CD8-positive, alpha-beta T cell (primary cell): ENCODE measurements at places on chromosomes 7 and 10.

DNA sequence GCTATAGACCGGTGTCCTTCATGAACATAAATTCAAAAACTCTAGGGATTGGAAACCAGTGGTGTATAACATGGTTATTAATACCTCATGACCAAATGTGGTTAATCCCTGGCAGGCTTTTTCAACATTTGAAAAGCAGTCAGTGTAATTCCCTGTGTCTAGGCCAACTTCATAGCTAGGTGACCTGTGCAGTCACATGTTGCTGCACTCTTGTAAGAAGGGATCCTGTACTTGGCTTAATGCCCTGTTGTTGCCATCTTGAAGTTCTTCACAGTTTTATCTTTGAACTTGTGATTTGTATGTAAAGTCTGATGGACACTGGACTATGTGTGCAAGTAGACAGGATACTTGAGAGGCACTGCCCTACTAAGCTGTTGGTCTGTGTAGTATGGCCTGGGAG lies 39.7 kb downstream of the ZNF33A start:
- DNase-seq, result no peak

- no peak for DNase-seq
Measured at GRCh38 chr7:122901250-122901649, 15.0 kb upstream of the CADPS2 start.

- DNase-seq, result no peak
Measured at GRCh38 chr10:71852355-71852937, 1.4 kb upstream of the PSAP start.

GRCh38 chr10:67520924-67521520 lies 175.0 kb downstream of the CTNNA3 start:
- peak; percentile 7 for DNase-seq

- DNase-seq, result no peak
Measured at GRCh38 chr10:22670788-22671187, 43.6 kb downstream of the PIP4K2A start.

GRCh38 chr7:149109969-149110368 lies 16.2 kb downstream of the ZNF425 start:
- no peak for DNase-seq

- no peak for DNase-seq
Measured at GRCh38 chr10:89481662-89482061, 53.7 kb downstream of the SLC16A12 start.

DNA sequence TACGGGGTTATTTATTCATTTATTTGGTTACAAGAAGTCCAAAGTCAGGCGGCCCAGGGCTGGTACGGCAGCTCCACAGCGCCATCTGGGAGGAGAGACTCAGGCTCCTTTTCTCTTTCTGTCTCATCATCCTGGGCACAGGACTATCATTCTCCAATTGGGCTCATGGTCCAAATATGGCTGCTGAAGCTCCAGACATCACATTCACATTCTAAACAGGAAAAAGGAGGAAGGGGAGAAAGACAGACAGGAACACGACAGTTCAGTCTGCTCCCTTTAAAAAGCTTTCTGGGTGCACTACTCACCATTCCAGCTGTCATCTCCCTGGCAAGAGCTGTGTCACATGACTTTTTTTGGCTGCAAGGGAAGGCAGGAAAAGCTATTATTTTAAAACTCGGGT lies 74.4 kb upstream of the PDZD8 start:
- no peak for DNase-seq

GRCh38 chr10:52755297-52756062 lies 17.1 kb downstream of the MBL2 start:
- DNase-seq, result no peak

GRCh38 chr10:121270906-121271305 lies 327.3 kb downstream of the FGFR2 start:
- DNase-seq, result no peak

GRCh38 chr7:69457595-69458504 lies 140.4 kb upstream of the AUTS2 start:
- no peak for DNase-seq

- DNase-seq, result no peak
Measured at GRCh38 chr10:124157271-124157681, 63.9 kb upstream of the CHST15 start.

GRCh38 chr7:132817949-132818348 lies 241.7 kb upstream of the PLXNA4 start:
- DNase-seq, result no peak

DNA sequence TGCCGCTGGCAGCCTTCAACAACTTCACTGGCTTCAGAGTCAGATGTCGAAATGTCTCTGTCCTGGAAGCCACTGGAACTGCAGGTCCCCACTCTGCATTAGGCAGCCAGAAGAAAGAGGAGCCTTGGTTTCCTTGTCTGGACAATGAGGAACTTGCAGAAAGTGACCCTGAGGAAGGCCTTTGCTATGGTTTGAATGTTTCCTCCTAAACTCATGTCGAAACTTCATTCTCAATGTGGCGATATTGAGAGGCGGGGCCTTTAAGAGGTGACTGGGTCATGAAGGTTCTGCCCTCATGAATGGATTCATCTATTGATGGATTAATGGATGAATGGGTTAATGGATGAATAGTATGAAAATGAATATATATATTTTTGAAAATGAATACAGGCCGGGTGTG lies 61.6 kb upstream of the GPR26 start:
- no peak for DNase-seq

- DNase-seq, result no peak
Measured at GRCh38 chr10:44569193-44570091, 184.5 kb upstream of the CXCL12 start.

- no peak for DNase-seq
Measured at GRCh38 chr7:114175125-114175524, 239.5 kb upstream of the FOXP2 start.

GRCh38 chr7:24760968-24761367 lies 3.7 kb upstream of the GSDME start:
- no peak for DNase-seq

DNA sequence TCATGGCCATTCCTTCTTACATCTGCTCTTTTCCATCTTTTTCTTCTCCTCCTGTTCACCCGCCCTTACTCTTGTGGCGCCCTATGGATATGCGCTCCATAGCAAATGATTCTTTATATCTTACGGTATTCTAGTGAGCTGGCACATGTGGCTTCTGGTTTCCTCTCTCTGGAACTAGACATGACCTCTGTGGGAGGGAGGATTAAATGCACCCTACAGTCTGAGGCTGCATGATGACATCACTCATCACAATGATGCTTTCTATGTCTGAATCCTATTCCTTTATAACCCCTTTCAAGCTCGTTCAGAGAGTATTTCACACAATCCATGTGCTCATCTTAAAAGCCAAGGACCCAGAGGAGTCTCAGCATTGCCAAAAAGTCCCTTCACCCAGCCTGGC lies 153.3 kb downstream of the EGFR start:
- no peak for DNase-seq

DNA sequence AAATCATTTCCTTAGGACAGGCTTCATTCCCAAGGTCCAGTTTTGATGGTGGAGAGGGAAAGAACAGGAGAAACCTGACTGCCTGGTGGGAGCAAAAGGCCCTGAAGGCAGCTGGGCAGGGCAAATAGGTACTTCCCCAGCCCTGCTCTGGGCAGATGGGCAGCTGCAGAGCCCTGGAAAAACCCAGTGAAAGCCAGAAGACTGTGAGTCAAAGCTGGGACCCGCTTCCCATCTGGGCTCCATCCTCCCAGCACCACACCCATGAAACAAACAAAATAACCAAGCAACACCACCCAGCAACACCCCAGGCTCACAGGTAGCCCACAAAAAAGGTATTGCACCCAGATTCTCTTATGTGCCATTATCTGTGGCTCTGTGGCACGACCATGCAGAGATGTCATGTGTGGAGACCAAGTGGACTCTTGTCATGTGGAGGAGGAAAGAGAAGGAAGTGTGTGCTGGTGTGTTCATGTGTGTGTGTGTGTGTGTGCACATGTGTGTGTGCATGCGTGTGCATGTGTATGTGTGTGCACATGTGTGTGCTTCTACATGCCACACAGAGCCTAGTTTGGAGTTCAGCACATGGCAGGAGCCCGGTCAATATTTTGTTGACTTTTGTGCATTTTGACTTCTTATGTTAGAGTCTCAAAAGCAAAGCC lies 9.8 kb downstream of the CLRN3 start:
- no peak for DNase-seq

GRCh38 chr10:129963641-129964501 lies at the start of gene EBF3:
Gene EBF3, minus strand, starts transcription at chr10:129964274. Its CDS starts 506 bp downstream, at chr10:129963768.
- no peak for DNase-seq

DNA sequence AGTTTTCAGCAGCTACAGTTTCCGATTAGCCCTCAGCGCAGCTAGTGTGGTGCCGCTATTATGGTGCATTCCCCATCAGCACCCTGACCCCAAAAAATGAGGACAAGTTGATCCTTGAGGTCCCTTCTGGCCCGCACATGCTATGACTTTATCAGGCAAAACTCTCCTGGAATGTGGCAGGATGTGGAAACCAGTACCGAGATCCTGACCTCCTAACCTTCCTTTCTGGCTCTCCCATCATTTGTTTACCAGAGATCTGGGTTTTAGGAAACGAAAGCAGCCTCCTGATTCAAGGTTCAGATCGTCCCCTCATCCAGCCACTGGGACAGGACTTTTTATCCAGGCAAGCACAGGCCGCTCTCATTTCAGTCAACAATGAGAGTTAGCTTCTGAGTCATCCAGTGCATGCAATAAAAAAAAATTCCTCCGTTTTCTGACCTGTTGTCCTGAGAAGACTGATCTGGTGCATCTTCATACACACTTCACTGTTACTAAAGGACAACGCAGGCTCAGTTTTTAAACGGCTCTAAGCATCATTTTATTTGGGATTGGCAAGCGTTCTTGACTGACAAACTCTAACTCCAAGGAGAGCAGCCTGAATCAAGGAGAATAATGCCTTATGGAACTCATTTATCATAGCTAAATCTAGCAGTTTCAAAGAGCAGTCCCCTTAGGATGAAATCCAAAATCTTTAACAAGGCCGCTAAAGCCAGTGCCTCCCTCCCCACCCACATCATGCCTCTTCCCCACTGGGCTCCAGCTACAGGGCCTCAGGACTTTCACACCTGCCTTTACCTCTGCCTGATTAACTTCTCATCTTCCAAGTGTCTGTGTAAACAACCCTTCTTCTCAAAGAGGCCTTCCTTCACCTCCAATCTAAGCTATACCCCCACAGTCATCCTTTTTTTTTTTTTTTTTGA lies 17.1 kb downstream of the PDLIM1 start:
- DNase-seq, result no peak

GRCh38 chr10:110171032-110171431 lies 36.4 kb upstream of the MXI1 start:
- DNase-seq, result no peak

DNA sequence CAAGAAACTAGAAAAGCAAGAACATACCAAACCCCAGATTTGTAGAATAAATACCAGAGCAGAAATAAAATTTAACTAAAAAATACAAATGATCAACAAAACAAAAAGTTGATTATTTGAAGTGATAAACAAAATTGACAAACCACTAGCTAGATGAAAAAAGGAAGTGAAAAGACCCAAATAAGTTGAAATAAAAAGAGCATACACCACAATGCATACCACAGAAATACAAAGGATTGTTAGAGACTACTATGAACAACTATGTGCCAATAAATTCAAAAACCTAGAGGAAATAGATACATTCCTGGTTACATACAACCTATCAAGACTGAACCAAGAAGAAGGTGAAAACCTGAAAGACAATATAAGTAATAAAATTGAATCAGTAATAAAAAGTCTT lies 333.4 kb downstream of the SH2D4B start:
- no peak for DNase-seq

DNA sequence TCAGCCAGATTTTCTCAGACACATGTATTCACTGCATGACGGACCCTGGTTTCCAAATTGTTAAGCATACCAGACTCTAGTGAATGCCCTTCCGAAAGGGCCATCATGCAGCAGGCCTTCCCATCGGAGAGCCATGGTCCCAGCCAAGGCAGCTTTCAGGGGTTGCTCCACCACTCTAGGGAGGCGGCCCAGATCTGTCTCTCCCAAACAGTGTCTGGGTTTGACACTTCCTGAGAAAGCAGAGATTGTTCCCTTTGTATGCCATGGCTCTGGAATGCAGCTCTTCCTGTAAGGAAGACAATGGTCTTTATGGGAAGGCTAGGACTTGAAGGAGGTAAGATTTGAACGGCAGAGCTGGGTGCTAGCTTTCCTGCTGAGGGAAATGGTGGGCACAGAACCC lies 178.8 kb upstream of the BMPER start:
- no peak for DNase-seq

DNA sequence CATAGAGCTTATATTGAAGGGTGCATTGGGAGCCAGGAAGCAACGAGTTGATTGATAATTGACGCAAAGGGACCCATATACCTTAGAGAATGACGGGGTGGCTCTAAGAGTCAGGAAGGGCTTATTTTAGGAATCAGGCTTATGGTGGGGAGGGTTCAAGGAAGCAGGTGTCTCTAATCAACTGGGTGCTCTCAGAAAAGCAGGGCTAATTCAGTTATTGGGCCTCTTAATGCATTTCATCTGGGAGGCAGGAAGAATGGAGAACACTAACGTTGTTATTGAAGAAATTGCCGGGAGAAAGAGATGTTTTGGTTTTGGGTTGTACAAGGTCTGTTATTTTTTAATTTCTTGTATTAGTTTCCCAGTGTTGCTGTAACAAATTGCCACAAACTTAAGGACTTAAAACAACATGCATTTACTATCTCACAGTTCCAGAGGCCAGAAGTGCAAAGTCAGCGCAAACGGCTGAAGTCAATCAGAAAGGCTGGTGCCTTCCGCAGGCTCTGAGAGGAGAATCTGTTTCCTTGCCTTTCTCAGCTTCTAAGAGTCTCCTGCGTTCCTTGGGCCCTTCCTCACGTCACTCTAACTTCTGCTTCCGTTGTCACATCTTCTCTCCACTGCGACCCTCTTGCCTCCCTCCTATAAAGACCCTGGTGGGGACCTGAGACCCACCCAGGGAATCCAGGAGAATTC lies 328.4 kb upstream of the C7orf33 start:
- no peak for DNase-seq

GRCh38 chr7:79434098-79434497 lies 19.4 kb downstream of the MAGI2 start:
- no peak for DNase-seq

GRCh38 chr10:118369641-118370205 lies 27.6 kb upstream of the FAM204A start:
- no peak for DNase-seq

DNA sequence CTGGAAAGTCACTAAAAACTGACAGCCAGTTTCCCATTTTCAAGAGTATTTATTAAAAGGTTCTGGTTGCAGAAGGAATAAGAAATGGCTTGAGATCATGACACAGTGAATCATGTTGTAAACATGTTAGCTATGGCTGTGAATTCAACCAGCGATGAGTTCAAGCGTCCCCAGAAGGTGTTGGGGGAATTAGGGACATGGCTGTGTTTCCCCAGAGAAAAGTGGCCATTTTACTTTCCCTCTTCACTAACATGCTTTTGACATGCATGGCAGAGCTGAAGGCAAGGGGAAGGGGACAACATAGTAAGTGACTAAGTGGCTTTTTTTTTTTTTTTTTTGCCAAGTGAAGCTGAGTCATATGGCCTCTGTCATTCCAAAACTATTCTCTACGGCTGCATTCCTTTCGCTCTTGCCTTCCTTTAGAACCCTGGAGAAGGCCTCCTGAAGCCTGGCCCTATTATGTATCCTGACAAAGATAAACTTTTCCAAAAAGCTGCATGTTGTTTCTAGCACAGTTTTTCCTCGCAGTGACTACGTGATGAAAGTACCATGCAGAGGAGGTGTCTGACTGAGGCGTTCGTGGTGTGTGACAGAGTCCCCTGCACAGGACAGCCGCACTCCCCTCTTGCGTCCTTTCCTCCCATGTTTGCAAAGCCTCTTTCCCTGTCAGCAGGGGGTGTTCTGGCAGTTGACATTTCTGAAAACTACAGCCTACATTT lies 46.9 kb downstream of the EGFR start:
- DNase-seq, result no peak

GRCh38 chr10:14611968-14612693 lies 162.6 kb downstream of the FAM107B start:
- DNase-seq, result no peak
